ENCODE measurements at places on chromosomes 1 and 21. TPM values are rescaled to one million over a fixed set of nuclear protein-coding genes. Genes with fewer than 3 reads are reported as not detected.

GRCh38 chr1:30437059-30437576 lies 286.3 kb downstream of the MATN1 start:
- DNase-seq = no peak

DNA sequence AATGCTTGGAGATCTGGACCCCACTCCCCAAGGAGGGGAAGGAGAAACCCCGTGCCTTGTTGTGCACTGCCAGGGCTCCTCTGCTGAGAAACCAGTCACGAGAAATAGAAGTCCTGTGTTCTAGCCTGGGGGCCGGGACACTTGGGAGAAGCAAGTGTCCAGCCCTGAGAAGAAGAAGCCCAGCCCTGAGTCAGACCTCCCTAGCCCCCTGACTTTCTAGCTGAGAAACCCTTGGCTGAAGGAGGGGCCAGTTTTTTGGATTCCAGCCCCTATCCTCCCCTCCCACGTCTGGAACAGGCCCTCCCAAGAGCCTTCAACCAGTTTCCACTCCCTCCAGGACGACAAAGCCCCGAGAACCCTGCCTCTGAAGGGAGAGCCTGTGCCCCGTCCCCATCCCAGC lies 100.5 kb downstream of the NAV1 start:
- peak; percentile 42 for DNase-seq

GRCh38 chr21:39386899-39387298 lies 38.0 kb upstream of the HMGN1 start:
- no peak for DNase-seq

- DNase-seq = no peak
Measured at GRCh38 chr1:111593403-111594305, 25.9 kb upstream of the RAP1A start.

GRCh38 chr1:234956821-234957329 lies 171.8 kb downstream of the TOMM20 start:
- no peak for DNase-seq

DNA sequence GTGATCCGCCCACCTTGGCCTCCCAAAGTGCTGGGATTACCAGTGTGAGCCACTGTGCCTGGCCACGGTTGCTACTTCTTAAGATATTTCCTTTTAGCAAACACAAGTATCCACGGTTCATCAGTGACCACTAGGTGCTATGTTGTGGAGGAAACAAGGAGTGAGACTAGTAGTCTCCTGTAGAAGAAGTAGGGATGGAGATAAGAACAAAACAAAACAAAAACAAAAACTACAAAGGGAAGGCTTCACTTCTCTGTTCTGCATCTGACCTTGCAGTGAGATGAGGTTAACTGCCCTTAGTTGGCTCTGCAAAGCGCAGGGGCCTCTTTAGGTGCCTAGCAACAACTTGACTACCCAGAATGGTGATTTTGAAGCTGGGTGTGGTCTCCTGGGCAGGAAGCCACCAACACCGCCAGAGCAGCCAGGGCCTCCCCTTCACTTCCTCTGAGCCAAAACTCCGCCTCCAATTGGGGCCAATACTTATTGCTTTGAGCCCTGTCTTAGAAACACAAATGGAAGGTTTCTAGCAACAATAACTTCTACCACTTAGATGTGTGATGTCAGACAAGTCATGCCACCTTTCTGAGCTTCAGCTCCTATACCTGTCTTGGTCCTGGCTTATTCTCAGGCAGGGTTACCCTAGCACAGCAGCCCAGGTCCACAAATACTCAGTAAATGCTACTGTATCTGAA lies 12.8 kb upstream of the CDC42 start:
- DNase-seq = peak; percentile 80

- no peak for DNase-seq
Measured at GRCh38 chr1:10101929-10102328, 69.2 kb downstream of the UBE4B start.

DNA sequence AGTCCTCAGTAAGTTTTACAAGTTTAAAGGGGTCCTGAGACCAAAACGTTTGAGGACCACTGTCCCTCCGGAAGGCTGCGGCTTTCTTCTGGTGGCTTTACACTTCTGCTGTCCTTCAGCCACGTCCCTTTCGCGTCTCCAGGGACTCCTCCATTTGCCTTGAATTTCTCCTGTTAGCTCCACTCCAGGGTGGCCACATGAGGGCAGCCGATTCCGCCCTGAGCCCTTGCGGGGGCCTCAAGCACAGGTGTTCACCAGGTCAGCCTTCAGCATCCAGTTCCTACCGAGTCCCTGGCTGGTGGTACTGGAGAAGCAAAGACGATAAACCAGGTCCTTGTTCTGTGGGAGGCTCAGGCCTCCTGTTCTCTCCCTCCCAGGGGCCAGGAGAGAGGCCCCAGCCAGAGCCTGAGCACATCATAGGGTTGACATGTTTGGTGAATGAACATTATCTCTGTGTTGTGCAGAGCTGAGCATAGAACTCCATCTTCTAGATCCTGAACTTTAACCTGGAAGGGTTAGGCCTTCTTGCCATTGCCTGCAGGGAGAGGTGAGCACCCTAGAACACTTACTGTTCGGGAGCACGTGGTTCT lies 27.4 kb upstream of the COQ8A start:
- peak; percentile 47 for DNase-seq

DNA sequence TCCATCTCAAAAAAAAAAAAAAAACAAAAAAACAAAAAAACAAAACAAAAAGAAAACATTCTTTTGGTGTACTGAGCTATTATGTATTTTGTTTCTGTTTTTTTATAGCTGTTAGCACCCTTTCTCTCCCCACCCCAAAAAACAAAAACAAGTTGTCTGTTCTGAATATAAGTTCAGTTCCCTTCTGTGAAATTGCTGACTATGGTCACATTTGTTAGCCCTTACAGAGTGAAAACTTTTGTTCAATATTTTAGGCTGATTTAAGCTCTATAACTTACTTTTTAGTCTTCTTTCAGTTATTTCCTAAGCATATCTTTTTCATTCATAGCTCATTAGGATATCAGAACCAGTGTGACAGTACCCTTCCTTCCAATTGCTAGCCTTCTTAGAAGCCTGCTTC lies 1056.6 kb upstream of the NCAM2 start:
- DNase-seq = no peak

DNA sequence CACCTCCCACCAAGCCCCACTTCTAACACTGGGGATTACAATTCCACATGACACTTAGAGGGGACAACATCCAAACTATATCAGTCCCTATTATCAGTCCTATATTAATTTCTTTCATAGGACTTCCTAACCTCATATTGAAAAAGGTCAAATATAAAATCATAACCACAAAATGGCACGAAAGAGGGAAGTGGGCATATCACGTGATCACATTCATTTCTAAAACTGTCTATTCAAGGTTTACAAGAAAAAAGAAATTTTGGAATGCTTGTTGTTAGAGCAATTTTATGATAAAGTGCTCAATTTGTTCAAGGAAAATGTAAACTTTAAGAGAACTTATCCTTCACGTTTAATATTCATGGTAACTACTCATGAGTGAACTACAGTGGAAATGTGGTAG lies 13.2 kb upstream of the CDC7 start:
- DNase-seq = no peak

- no peak for DNase-seq
Measured at GRCh38 chr1:53948291-53948690, 2.1 kb downstream of the LRRC42 start.

GRCh38 chr21:42608446-42608845 lies 45.0 kb upstream of the PDE9A start:
- DNase-seq = no peak

GRCh38 chr1:110645821-110646735 lies 28.7 kb downstream of the KCNA3 start:
- no peak for DNase-seq

DNA sequence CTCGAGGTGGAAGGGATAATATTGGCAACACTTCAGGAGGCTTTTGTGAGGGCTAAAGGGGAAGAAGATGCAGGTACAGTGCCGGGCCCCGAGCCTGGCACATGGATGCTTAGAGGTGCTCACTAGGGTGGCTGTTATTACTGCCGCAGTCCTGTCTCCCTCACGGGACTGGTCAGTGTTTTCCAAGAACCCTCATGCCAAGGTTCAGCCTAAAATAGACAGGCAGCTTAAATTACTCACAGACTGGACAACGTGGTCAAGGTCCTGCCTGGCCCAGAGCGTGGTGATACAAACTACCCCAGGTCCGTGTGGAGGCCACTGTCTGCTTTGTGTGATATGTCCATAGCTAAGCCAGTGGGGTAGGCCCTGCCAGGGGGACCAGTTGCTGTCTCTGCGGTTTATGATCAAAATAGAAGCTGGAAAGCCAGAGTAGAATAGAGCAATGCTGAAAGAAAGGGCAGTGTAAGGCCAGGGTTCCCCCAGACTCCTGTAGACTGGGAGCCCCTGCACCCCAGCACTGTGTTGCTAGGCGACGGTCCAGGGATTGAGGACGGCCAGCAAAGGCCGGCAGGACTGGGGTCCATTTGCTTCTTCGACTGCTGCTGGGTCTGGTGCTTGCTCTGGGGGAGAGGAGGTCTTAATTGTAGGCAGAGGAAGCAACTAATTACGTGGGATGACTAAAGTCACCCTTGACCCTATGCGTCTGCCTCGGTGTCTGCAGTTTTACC lies 36.1 kb downstream of the ELAPOR1 start:
- no peak for DNase-seq

GRCh38 chr1:25771221-25772114 lies 28.5 kb upstream of the SELENON start:
- DNase-seq = peak; percentile 54

DNA sequence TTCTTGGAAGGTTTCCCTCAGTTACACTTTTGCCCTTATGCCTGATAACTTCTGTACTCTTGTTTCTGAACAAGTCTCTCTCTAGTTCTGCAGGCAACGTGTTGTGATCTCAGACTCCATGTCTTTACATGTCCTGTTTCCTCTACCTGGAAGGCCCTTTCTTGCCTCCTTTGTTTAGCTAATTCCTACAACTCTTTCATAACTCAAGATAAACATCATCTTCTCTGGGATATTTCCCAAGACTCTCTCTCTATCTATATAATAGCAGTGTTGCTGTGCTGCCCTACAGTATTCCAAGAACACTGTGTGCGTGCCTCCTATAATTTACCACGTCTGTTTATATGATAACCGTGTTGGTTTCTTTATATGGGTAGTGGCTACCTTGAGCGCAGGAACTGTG lies 47.8 kb downstream of the CHRM3 start:
- no peak for DNase-seq

DNA sequence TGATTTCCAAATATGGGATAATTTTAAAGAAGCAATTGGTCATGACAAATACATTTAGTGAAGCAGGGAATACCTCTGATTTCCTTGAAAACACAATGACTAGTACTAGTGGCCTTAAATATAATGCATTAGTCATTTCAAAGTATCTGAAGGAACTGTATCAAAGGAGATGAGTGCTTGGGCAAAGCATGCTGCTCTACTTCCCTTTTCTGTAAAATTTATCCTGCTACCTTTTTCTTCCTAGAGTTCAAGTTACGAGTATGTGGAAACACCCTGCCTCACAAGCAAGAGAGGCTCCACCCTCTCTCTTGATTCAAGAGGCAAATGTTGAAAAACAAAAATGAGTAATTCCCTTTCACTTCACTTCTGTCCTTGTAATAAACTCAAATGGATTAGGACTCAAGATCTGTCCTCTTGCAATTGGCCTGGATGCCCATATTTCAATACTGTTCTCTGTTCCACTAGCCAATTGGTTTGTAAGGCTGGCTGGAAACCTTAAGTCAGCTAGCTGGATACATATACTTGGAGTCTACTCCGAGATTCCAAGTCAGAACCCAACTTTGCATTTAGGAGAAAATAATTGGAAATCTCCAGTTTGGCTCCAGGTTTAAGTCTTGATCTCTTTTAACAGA lies 92.5 kb downstream of the CDC42BPA start:
- DNase-seq = no peak

DNA sequence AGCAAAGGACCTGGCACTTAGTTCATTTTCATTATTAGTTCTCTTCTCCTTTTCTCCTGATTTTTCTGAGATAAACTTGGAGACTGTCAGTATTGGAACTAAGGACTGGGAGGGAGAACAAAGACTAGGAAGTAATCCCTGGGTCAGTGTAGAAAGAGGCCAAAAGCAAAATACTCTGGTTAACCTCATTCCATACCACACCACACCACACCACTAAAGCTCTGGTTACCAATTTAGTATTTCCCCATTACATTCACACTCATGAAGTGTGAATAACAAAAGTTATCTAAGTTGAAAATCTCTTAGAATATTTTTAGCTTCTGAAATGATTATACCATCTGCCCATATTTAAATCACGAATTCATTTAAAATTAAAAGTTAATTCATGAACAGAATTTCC lies 68.9 kb upstream of the DMRTA2 start:
- DNase-seq = no peak

- DNase-seq = no peak
Measured at GRCh38 chr1:227731696-227732585, 3.2 kb downstream of the JMJD4 start.

GRCh38 chr1:187261637-187262036 lies 432.9 kb downstream of the PLA2G4A start:
- no peak for DNase-seq

- no peak for DNase-seq
Measured at GRCh38 chr1:87362834-87363426, 34.2 kb downstream of the LMO4 start.

GRCh38 chr1:226692051-226692792 lies 46.9 kb downstream of the ITPKB start:
- DNase-seq = no peak

DNA sequence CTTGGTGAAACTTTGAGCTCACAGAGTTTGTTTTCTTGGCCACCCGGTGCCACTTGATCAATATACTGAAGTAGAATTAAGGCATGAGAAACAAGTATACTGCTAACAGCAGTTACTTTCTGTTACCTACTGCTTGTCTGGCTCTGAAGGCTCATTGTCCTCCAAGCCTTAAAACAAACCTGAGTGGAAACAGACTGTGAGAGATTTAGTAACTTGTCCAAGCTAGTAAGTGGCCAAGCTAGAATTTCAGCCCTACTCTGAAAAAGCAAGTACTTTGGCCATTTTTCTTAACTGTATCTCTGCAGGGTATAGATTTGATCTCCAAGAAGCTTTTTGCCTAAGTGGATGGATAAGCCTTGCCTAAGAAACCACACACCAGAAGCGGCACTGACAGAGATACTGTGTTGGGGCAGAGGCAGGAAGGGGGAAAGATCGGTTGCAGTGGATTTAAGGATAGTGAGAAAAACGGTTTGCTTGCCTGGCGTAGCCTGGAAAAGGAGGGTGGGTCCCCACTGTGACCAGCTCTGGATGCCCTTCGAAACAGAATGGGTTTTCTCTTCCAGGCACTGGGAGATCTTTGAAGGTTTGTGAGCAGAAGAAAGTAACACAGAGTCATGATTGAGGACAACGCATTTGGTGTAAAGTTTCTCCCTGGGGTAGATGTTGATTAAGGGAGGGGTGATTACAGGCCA lies 2.1 kb upstream of the MACO1 start:
- DNase-seq = no peak

Gene LRRC71
- total RNA-seq = not detected

Gene TTC39A
- total RNA-seq = 14.8 TPM

Gene MRPL39
- 39.9 TPM for total RNA-seq

Gene INKA2
- 18.4 TPM for total RNA-seq

Gene CSTB
- total RNA-seq = 33.0 TPM

Gene GPX7
- total RNA-seq = 7.6 TPM

All from left cardiac atrium (tissue), 4 donors.